ENCODE measurements at places on chromosomes 16 and 17. TPM values are rescaled to one million over a fixed set of nuclear protein-coding genes. Genes with fewer than 3 reads are reported as not detected.
A peak's percentile ranks its signal among the peaks of the same experiment; 100 is the strongest.

The KRTAP9-8 gene
- total RNA-seq, result not detected

DNA sequence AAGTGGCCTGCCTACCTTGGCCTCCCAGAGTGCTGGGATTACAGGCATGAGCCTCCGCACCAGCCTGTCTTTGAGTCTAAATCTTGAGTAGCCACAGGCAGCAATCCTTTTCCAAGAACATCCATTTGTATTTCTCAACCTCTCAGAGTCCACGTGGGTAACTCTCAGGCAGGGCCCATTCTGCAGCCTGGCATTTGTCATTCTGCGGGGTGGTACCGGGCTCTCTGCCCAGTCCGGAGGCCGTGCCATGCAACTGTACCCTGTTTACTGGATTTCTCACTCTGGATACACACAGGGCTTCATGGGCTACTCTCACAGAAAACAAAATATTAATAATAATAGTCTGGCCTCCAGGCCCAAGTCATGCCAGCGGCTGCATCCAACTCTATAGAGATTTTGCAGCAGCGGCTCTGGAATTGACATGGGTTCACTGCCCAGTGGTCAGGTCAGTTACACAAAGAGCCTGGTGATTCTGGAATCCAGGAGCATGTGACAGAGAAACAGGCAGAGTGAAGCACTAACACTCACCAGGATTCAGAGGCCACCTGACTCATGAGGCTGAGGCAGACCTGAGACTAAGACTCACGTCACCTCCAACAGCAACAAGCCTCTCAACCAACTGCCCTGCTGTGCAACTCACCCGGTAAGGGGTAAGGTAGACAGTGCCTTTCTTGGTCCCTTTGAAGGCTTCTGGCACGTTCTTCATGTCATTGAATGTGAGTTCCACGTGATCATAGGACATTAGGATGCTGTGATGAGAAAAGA, 4.0 kb downstream of the WBP2 start:
- H3K36me3 ChIP-seq, result peaks cover 46% of the 10 kb centered on the region
- H3K4me3 ChIP-seq, result no peak overlapping the region
- DNase-seq, result no peak

GRCh38 chr17:19005137-19005773, 691 bp upstream of the FAM83G start:
- peak overlapping the region; percentile 77 for H3K27ac ChIP-seq
- H3K4me1 ChIP-seq, result peaks cover 35% of the 10 kb centered on the region
- no peaks in the 10 kb centered on the region for H3K36me3 ChIP-seq
- no peak for DNase-seq
- no peaks in the 10 kb centered on the region for H3K27me3 ChIP-seq

The ZDHHC1 gene
- not detected for total RNA-seq

DNA sequence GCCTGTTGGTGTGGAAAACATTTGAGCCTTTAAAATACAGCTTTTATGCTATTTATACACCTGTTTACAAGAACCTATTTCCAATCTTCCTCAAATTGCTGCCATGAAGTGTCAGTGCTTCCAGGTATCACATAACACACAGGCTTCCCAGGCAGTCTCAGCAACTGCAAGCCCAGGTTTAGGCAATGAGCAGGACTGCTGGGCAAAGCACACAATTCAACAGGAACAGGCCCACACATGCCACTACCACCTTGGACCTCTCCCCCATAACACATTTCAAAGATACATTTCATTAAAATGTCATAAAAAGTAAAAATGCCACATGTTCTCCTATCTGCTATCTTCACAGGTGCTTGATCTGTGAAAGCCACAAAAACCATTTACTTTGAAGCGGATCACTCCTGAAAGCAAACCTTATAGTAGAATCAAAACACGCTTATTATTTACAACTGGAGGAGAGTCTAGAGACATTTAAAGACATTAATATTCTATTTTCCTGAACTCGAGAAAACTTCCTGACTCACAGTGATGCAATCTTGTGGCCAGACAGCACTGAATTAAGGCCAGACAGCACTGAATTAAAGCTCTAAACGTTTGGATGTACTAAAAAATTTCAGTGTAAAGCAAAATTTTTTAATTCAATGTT, 31.5 kb downstream of the ANKFY1 start:
- peaks cover 21% of the 10 kb centered on the region for H3K4me1 ChIP-seq
- no peak overlapping the region for H3K4me3 ChIP-seq
- H3K36me3 ChIP-seq, result peaks cover 20% of the 10 kb centered on the region
- no peaks in the 10 kb centered on the region for H3K27me3 ChIP-seq
- peak; percentile 32 for DNase-seq
- no peak overlapping the region for H3K27ac ChIP-seq

The RAMP2 gene
- total RNA-seq, result not detected

DNA sequence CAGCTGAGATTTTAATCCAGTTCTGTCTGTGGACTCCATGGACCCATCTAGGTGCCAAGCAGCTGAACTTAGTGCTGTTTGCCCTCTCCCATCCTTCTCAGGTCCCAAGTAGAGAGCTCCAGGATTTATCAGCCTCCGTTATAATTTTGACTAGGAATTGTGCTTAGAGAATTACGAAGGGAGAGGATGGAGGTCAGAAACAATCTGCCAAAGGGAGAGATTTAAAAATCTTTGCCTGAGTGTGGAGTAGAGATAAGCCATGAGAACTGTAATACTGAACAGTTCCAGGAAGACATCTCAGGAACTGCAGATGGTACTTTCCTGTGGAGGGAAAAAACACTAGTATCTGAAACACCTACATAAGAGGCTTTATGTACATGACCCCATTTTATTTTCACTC, 27.0 kb downstream of the CEP95 start:
- H3K36me3 ChIP-seq, result peaks cover 82% of the 10 kb centered on the region
- no peak overlapping the region for H3K27ac ChIP-seq
- DNase-seq, result no peak
- no peaks in the 10 kb centered on the region for H3K27me3 ChIP-seq
- H3K4me1 ChIP-seq, result no peaks in the 10 kb centered on the region
- H3K4me3 ChIP-seq, result no peak overlapping the region

The HOXB7 gene
- 0.25 TPM for total RNA-seq

DNA sequence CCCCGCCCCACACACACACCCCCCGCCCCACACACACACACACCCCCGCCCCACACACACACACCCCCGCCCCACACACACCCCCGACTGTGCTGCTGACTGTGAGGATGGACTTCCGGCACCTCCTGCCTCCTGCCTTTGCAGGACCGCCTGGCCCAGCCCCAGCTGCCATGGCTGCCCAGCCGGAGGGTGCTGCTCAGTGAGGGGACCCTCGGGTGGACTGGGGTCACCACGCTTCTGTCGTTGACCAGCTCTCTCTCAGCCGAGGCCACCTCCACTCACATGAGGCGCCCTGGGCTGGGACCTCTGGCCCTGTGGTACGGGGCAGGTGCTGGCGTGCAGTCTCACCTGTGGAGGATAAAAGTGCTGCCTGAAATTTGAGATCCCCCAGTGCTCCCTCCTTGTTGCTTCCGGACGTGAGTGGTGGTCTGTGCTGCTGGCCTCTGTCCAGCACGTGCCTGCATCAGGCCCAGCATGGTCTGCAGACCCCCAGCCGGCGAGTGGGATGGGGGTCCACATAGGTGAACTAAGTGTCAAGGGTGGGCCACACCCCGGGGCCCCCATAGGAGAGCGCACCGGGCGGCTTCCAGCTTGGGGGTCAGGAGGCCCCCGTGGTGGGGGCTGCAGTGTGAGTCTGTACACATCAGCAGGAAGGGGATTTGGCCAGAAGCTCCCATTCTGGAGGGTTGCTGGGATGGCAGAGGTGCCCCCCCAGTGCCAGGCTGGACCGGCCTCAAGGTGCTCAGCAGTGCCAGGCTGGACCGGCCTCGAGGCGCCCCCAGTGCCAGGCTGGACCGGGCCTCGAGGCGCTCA, 11.2 kb downstream of the METRNL start:
- H3K27me3 ChIP-seq, result no peaks in the 10 kb centered on the region
- DNase-seq, result no peak
- peaks cover 3% of the 10 kb centered on the region for H3K36me3 ChIP-seq
- H3K4me1 ChIP-seq, result peaks cover 6% of the 10 kb centered on the region

- H3K36me3 ChIP-seq, result no peaks in the 10 kb centered on the region
- no peaks in the 10 kb centered on the region for H3K27me3 ChIP-seq
- no peak overlapping the region for H3K27ac ChIP-seq
- H3K4me1 ChIP-seq, result peaks cover 6% of the 10 kb centered on the region
- H3K4me3 ChIP-seq, result no peak overlapping the region
- DNase-seq, result no peak
Measured at GRCh38 chr17:35154196-35155165, 6.9 kb downstream of the UNC45B start.

DNA sequence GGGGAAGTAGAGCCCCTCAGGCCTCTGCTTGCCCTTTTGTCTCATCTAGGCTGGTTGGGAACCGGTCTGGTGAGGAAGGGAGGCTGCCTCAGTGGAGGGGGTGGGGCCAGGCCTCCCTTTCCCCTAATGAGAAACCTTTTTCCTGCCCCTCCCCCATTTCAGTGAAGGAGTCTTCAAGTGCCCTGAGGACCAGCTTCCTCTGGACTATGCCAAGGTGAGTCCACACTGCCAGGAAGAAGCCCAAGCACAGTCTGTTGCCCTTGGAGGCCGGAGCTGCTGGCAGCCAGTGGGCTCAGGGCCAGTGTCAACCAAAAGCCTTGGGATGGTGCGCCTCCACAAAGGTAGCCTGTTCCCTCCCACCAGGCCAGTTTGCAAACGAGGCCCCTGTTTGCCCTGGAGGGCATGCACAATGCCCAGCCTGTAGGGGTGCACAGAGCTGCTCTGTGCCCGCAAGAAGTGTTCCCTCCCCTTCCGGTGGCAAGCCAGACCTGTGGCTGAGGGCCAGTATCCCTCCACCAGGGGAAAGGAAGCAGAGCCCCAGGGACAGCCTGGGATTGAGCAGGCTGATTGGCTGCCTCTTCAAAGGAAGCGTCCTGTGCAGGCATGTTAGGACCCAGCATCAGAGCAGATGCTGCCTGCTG, 3.4 kb downstream of the TRAF4 start:
- H3K36me3 ChIP-seq, result peaks cover 23% of the 10 kb centered on the region
- H3K4me3 ChIP-seq, result no peak overlapping the region
- H3K27ac ChIP-seq, result no peak overlapping the region
- H3K4me1 ChIP-seq, result peaks cover 28% of the 10 kb centered on the region
- no peaks in the 10 kb centered on the region for H3K27me3 ChIP-seq

GRCh38 chr17:28975646-28976045, 24.3 kb upstream of the PHF12 start:
- no peak overlapping the region for H3K27ac ChIP-seq
- no peak overlapping the region for H3K4me3 ChIP-seq
- H3K27me3 ChIP-seq, result no peaks in the 10 kb centered on the region
- no peak for DNase-seq

The WNK4 gene
- 0.41 TPM for total RNA-seq

- DNase-seq, result no peak
- H3K27me3 ChIP-seq, result no peaks in the 10 kb centered on the region
- H3K4me1 ChIP-seq, result no peaks in the 10 kb centered on the region
- no peak overlapping the region for H3K27ac ChIP-seq
- H3K4me3 ChIP-seq, result no peak overlapping the region
Measured at GRCh38 chr16:82301146-82301755, 131.2 kb upstream of the MPHOSPH6 start.

DNA sequence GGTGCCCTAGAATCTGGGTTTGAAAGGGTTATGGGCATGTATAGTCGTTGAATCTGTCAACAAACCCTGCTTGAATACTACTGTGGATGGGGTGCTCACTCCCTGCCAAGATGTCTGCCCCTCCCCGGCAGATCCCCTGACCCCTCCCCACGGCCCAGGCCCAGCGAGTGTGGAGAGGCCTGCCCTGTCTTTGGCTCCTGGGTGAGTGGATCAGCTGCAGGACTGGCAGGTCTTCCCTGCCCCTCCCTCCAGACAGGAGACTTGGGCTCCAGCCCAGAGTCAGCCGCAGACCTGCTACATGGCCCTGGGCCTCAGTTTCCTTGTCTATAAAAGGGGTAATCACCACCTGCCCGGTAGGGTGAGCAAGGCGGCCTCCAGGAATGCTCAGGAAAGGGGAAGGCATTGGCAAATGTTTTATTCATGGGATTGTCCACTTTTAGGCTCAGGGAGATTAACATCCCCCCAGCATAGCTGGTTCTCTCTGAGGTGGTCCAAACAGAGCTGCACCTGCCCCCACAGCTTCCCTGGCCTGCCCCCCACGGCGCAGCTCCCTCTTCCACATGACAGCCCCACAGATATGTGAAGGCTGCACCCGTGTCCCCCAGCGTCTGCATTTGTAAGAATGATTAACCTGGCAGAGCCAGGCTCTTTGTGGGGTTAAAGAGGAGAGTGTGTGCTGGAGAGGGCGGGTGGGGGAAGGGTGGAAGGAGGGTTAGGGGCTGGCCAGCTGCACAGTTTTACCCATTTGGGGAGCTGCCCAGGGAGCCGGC, 18.5 kb upstream of the SPNS2 start:
- no peaks in the 10 kb centered on the region for H3K27me3 ChIP-seq
- DNase-seq, result no peak
- H3K4me1 ChIP-seq, result peaks cover 41% of the 10 kb centered on the region
- no peaks in the 10 kb centered on the region for H3K36me3 ChIP-seq

The MPP3 gene
- not detected for total RNA-seq

The TP53TG3 gene
- total RNA-seq, result not detected

The SP6 gene
- total RNA-seq, result not detected

The CCR7 gene
- total RNA-seq, result 269 TPM

The FBXL16 gene
- 58.4 TPM for total RNA-seq

The MGAT5B gene
- 1.8 TPM for total RNA-seq

- DNase-seq, result no peak
- H3K36me3 ChIP-seq, result no peaks in the 10 kb centered on the region
- H3K27ac ChIP-seq, result no peak overlapping the region
- no peak overlapping the region for H3K4me3 ChIP-seq
- no peaks in the 10 kb centered on the region for H3K27me3 ChIP-seq
Measured at GRCh38 chr17:70624211-70624610, 454.9 kb downstream of the KCNJ2 start.

GRCh38 chr16:80704751-80705505, 99.5 kb downstream of the CDYL2 start:
- peaks cover 7% of the 10 kb centered on the region for H3K4me1 ChIP-seq
- no peak for DNase-seq
- H3K27me3 ChIP-seq, result no peaks in the 10 kb centered on the region
- no peak overlapping the region for H3K27ac ChIP-seq

DNA sequence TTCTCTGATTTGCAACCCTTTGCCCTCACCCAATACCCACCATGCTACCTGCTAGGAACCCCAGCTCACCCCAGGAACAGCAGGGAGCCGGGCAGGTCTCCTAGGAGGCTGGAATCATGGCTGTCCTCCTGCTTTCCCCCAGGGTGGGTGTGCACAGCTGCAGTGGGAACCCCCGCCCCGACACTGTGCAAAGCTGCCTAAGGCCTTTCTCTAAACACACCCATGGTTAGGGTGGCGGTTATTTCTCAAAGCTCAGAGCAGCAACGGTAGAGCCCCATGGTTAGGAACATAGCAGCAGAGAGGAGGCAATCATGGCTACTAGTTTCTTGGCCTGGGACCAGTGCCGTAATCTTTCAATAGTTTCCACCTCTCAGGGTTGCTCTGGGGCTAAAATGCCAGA, 52.2 kb downstream of the ABCC12 start:
- H3K27ac ChIP-seq, result no peak overlapping the region
- no peaks in the 10 kb centered on the region for H3K36me3 ChIP-seq
- H3K4me3 ChIP-seq, result no peak overlapping the region
- DNase-seq, result no peak

DNA sequence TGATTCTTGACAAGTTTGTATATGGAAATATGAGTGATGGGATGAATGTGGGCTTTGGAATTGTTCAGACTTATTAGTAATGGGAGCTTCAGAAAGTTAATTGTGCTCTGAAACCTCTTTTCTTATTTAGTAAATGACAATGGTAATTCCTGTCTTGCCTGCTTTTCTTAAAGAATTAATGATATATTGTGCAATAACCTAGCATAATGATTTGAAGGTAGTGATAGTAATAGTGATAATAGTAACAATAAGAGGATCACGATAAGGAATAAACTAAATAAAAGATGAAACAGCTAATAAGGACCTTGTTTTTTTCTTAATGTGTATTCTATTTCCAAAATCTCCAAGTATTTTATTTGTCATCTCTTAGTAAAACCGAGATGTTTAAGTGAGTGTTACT, 245.0 kb upstream of the CPHXL start:
- no peak overlapping the region for H3K4me3 ChIP-seq

All from CD4-positive, alpha-beta memory T cell (primary cell).